ENCODE measurements at places on chromosomes 12 and 14.

GRCh38 chr12:126837697-126838096 lies 1429.3 kb upstream of the TMEM132C start:
- no peak for DNase-seq

DNA sequence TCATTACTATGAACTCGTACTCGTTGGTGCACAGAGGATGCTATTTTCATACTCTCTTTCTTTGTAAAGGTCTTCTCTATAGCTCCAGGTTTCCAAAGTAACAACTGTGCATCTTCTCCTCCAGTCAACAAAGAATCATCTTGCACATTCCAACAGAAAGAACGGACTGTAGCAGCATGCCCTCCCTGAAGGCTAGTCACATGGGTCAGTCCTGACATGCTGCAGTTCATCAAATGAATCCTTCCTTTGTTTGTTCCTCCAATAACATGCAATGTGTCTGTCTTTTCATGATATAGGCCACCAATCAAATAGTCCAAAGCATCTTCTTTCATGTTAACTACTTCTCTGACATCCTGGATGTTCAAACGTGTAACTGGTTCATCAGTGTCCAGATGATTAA lies 42.9 kb downstream of the WDR89 start:
- no peak for DNase-seq

GRCh38 chr14:80055667-80056496 lies 155.4 kb downstream of the DIO2 start:
- DNase-seq = peak; percentile 30

DNA sequence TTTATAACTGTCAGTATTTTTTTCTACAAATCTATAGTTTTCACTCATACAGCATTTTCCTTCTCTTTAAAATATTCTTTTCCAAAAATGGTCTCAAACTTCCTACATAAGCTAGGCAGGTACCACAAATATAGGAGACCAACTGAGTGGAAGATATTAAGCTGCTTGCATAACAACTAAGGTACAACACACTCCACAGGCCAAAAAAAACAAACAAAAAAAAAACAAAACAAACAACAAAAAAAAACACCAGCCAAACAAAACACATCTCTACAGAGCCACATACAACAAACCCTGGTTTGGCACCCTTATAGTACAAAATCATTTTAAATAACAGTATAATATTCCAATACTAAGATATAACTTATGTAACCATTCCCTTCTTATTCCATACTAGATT lies 50.1 kb downstream of the SLC2A13 start:
- no peak for DNase-seq

DNA sequence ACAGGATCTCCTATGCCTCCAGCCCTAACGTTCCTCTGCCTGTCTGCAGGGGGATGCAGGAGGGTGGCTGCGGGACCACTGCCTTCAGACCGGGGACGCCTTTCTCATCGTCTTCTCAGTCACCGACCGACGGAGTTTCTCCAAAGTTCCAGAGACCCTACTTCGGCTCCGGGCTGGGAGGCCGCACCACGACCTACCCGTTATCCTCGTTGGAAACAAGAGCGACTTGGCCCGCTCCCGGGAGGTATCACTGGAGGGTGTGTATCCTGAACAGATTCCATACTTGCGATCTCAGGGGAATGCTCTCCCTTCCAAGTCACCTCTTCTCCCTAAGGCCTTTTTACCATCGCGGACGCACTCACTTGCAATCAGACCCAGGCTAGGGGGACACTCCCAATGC lies 3.0 kb downstream of the REM2 start:
- DNase-seq = no peak

GRCh38 chr14:80468331-80469122 lies 257.2 kb upstream of the DIO2 start:
- no peak for DNase-seq

- DNase-seq = no peak
Observed at GRCh38 chr12:51329742-51330141, 5.8 kb upstream of the BIN2 start.

DNA sequence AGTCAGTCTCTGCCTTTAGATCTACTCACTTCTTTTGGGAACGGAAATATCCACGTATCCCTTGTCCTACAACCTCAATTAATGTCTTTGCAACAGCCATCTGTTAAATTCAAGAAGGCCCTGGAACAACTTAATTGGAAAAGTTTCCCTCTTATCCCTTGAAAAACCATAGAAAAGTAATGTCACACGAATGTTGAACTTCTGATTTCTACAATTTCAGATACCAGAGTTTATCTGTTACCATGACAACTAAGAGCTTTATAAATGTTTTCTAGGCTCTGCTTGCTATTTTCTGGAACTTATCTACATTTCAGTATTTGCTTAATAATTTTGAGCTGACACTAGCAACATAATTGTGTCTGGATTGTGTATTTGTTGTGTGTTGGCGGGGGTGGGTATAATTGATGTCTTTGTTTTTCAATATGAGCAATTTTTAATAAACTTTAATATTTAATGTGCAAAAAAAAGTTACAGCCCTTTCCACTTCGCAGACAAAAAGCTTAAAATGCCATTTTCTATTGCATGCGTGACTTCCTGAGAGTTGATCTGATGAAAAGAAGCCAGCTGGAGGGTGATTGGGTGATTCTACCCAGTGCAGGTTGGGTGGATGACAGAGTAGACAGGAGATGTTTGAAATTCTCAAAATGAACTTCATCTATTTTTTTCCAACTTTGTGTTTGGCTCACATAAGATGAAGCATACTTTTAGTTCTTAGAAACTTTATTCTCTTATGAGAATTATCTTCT lies 11.8 kb upstream of the EDDM3A start:
- DNase-seq = no peak

DNA sequence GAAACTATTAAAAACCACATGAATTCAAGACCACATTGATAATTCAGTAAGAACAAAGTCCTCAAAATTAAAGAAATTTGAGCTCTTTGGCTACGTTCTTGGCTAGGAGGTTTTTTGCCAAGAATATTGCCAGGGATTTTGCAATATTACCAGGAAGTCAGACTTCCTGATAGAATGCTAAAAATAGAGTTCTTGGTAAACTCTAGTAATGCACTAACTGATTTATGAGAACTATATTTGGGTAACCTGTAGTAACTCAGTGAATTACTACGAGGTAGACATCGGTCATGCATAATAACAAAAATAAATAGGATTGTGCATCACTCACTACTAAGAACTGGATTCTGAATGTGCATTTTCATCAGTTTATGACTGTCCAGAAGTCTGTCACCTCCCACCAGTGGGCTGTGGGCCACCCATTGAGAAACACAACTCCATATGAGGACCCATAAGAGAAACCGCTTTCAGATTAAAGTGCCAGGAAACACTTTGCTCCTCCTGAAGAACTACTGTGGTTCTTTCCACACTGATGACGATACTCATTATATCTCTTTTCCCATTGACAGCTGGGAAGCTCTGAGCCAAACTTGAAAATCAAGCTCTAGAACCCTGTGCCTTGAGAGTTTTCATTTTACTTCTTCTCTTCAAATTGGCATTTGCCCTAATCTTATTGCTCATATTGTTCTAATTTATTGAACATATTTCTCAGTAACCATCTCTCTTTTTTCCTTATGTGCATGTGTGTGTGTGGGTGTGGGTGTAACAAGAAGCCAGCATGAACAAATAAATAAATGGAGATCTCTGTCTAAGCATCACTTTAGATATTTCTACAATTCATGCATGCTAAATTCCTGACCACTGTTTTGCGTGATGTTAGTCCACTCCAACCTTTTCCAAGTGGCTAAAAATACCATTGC lies 116.6 kb downstream of the BCL11B start:
- DNase-seq = no peak

GRCh38 chr14:61750708-61751474 lies 11.3 kb upstream of the SNAPC1 start:
- DNase-seq = no peak

DNA sequence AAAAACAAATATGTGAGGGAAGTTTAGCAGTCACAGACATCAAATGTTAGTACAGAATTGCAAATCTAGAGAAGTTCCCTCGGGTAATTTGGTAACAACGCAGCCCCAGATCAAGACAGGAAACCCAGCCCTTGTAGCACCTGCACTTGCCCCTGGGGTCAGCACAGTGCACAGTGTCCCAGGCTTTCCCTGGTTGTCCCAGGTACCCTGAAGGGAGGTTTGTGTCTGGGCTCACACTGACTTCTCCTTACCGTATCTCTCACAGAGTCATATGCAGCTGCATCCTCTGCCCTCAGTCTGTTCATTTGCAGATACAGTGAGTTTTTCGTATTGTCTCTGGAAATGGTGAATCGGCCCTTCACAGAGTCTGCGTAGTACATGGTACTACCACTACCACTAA lies 528.9 kb downstream of the TMEM121 start:
- no peak for DNase-seq

GRCh38 chr12:38053113-38053512 lies 263.5 kb upstream of the ALG10B start:
- no peak for DNase-seq

DNA sequence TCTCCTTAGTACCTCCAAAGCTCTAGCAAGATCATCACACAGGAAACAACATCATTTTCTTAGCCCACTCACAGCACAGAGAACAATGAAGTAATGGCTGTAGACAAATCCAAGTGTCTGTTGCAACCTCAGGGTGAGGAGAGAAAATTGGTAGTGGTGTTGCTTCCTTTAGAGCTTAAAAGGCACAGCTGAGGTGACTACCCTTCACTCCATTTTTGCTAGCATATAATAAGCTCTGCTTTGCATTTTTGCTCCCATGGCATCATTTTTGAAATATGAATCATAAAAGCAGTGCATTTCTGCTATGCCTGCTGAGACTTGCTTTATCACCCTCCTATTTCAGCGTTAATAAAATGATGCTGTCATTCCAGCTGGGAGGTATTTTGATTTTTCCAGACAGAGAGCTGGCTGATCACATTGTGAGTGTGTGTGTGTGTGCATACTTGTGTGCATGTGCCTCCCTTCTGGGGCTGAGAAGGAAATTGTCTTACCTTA lies 18.5 kb upstream of the PCNX1 start:
- DNase-seq = no peak

DNA sequence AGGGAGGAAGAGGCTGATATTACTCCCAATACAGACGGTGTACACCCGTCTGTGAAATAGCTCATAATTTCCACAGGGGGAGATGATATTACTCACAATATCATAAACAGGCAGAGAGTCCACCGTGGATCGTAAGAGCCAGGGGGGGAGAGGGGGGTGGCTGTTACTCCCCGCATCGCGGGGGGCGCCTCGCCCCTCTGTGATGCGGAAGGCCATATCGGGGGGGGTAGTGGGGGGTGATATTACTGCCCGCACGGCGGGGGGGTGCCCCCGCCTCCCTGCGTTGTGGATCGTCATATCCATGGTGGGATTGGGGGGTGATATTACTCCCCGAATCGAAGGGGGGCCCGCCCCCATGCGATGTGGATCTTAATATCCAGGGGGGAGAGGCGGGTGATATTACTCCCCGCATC lies 91.9 kb downstream of the FRMD6 start:
- DNase-seq = no peak

DNA sequence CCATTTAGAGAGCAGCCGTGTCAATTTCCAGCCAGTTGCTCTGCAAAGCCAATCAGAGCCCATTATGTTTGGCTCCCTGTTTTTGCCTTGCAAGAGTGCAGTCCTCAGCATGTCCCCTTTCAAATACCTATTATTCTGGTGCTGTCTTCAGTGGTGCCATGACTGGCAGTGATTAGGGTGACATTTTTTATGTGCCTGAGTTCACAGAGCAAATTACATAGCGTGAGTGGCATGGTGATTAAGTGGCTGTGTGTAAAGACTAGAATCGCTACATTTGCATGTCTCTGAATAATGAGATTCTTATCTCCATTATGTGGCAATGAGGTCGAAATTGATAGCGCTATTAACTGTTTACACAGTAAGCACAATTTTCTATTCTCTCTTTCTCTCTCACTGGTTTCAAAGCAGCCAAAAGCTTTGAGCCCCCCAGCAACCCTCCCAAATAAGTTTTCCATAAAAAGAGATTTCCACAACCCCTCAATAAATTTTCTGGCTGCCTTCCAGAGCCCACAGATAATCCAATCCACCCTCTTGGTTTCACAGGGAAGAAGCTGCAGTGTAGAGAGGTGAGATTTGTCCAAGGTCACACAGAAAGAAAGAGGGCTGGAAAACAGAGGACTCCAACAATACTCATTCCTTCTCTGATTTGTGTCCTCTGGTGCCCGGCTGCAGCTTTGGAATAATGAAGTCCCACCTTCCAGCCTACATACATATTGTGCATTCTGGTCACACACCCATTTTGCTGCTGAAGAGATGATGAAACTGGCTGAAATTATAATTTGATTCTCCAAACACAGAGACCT lies 58.8 kb upstream of the NUDT4 start:
- DNase-seq = no peak

DNA sequence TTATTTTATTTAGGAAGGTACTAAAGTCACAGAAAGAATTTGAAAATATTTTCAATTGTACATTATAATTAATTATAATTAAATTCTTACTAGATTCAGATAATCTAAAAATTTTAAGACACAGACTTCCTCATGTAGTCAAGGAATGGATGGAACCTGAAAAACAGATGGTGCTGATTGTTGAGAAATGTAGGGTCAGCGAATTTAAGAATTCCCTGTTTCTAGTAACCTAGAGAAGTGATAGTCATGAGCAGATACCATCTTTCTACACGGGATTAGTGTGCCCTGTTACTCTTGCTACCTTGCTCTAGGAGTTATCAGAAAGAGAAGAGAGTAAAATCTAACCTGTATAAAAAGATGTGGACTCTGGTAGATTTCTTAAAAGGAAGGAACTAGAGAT lies 37.5 kb upstream of the PTHLH start:
- no peak for DNase-seq

DNA sequence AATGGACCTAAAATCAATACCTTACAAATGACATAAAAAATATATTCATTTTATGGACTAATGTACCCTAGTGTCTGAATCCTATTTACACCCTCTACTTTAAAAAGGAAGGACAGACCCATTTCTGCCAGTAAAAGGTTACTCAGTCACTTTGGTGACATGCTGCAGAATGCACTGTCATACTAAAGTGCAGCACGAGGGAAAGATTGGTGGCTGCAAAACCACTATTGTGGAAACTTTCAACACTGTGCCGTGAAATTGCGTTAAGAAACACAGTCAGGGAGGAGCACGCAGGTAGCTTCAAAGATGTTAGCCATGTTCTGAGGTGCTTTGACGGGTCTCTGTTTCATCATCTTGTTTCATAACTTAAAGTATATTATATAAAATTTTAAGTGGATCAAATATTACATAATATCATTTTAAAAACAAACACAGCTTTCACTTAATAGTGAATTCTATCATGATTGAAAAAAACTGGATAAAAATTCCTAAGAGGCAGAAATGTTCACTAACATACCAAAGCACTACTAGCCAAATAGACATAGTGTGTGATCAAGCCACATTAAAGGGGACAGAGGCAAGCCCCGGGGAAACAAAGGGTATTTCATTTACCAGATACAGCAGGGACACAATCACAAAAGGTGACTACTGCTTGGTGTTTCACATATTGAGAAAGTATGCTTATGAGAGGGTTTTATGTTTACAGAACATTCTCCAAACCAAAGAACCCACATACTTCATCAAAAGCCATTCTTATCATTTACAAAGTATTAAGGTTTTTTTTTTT lies 330.8 kb upstream of the SOX5 start:
- no peak for DNase-seq

GRCh38 chr12:68631227-68631626 lies 20.5 kb downstream of the RAP1B start:
- DNase-seq = no peak

- no peak for DNase-seq
Observed at GRCh38 chr14:21768116-21768874, 94.7 kb upstream of the OR4E1 start.
